ENCODE measurements at places on chromosomes 5 and 9.

DNA sequence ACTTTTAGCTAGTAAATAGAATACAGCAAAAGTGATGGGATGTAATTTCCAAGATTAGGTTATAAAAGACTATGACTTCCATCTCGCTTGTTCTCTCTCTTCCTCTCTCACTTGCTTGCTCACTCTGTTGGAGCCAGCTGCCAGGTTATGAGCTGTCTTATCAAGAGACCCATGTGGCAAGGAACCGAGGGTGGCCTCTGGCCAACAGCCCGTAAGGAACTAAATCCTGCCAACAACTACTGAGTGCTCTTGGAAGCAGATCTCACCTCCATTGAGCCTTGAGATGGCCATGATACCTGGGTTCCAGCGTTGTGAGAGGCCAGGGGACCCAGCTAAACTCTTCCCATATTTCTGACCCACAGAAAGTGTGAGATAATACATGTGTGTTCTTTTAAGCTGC, 636.1 kb downstream of the ACTL7B start:
- DNase-seq = no peak

DNA sequence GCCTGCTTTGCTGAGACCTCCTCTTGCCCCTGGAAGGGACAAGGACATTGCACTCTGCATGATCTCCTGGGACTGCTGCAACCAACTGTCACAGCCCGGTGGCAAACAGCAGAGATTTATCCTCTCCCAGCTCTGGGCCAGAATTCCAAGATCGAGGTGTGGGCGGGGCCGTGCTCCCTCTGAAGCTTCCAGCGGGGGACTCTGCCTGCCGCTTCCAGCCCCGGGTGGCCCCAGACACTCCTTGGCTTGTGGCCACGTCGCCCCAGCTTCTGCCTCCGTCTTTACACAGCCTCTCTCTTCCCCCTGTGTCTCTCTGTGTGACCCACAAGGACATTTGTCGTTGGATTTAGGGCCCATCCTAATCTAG, 67.1 kb downstream of the COL5A1 start:
- no peak for DNase-seq

GRCh38 chr5:133292300-133292699, 240.5 kb downstream of the HSPA4 start:
- no peak for DNase-seq

DNA sequence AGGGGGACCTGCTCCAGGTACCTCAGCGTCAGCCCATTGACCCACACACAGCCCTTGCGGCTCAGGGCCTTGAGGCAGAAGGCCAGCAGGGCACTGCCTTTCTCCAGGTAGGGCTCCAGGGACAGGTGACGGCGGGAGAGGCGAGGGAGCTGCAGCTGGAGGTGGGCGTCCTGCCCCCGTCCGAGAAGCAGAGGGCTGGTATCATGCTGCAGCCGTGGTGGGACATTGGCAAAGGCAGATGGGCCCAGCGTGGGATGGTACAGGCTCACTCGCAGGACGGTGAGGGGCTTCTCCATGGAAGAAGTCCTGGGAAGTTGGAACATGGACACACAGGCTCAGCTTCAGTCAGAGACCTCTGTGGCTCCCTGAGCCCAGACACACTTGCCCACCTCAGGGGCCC, 2.5 kb upstream of the DCANP1 start:
- no peak for DNase-seq

- no peak for DNase-seq
These were observed 16.1 kb downstream of the NIPSNAP3B start for GRCh38 chr9:104779946-104780535.

DNA sequence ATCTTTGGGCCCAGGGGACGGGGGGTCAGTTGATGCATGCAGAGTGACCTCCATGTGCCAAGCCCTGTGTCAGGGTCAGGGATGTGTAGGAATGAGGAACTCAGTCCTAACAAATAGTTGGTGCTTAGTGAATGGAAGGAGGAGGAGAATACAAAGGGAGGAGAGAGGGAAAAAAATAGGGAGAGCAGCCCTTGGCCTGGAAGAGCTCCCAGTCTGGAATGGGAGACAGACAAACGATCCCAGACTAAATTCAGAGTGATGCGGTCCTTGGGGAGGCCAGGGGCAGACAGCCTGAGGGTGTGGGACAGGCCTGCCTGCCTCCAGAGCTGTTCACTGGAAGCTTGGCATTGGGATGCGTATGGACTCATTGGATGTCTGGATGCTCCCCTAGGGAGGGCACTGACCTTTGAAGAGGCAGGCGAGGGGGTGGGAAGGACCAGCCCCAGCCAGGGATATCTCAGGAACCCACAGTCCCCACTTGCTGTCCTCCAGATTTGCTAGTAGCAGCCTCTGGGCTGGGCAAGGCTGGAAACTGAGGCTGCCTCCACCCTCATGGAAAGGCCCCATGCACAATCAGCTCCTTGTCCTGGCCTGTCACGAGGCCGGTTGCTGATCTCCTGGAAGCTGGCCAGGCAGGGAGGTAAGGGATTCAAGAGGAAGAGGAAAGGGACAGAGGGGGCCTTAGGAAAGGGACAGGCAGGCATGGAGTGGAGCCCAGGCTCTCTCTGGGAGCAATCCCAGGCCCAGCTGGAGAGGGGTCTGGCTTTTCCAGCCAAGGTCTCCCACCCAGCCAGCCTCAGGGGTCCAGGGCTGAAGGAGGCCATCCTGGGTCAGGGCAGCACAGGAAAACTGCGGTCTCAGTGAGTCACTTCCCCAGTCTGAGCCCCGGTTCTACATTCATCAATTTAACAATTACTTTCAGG, 69.0 kb upstream of the GGTA1 start:
- no peak for DNase-seq

DNA sequence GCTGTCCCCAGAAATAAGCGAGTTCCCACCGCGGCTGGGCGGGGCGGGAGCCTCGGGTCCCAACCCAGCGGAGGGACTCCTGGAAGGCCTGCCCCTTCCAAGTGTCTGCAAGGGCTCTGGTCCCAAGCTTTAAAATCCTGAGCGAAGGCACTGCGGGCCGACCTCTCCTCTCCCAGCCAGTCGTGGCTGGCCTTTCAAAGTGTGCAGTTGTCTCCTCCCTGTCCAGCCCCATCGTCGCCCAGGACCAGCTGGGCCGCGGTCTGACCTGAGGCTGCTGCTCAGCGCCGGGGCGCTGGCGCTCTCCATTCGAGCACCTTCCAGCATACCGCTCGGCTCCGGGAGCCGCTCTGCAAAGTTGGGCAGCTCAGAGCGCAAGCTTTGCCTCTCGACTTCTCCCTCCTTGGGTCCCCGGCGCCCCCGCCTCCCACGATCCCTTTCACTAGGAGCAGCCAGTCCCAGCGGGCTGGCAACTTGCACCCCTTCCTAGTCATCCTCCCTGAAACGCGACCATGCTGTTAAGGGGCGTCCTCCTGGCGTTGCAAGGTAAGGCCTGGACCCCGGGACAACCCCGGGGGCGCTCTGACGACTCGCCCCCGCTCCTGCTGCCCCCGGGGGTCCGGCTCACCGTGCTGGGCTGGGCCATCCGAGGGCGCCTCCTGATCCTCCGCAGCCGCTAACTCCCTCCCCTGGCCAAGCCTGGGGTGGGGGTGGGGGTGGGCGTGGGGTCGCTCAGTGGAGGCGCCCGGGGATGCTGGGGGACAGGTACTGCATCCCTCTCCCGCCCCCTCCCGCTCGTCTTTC, at the start of gene MAMDC2:
Gene MAMDC2 (plus strand): TSS at position 160 of the 801 bp plus-strand sequence. CDS start 350 bp downstream, at position 510.
- no peak for DNase-seq

- no peak for DNase-seq
These were observed 32.7 kb upstream of the KCNMB1 start for GRCh38 chr5:170421826-170422225.

DNA sequence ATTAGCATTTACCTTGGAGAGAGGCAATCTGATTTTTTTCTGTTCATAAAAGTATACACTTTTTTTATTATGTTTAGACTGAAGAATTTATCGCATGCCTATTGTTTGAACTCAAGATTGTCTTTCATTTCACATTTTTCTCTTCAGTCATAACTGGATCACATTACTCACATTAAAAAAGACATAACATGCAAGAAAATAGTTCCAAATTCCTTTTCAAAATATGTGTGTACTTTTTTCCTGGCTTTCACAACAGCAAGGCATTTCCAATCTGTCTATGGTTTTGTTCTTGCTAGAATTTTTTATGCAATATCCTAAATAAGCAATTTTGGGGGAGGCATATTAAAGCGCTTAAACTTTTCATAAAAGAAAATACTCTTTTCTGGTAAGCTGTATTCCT, 21.2 kb downstream of the FTMT start:
- no peak for DNase-seq

DNA sequence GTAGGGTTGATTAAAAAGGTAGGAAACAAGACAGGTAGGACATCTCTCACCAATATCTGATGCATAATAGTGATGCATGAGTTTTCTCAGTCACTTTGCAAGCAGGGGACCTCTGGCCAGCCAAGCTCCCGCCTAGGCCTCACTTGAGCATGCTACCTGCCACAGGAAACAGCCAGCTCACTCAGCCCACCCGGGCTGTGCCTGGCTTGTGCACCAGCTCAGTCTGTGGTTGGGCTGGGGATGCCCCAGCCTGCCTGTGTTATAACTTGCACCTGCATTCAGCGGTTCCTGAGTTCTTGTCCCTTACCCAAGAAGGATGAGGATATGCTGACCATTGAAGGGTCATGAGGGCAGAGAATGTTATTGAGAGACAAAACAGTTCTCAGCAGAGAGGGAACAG, 172.8 kb upstream of the PLCXD3 start:
- no peak for DNase-seq

GRCh38 chr9:13758936-13759335, 479.4 kb upstream of the MPDZ start:
- no peak for DNase-seq

DNA sequence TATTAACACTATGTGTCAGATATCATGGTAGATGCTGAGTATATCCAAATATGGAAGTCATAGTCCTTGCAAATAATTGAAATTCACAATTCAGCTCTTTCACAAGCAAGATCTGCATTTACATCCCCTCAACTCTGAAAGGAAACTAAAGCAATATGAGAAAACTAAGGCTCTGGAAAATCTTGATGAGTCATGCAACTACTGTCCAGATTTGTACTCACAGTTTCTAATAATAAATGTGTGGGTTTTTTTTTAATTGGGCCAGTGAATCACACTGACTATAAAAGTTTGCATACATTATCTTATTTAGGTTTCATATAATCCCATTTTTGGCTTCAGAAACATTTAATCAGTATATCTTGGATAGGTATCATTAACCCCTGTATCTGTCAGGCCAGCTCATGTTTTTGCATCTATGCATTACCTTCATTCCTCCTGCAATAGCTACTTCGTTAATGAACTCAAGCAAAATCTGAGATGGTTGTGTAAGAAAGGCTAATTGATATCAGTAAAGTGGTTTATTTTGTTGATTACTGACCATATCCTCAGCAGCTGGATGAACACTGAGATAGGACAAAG, 58.7 kb upstream of the PRR16 start:
- DNase-seq = no peak

GRCh38 chr5:169548315-169548714, 35.3 kb upstream of the SPDL1 start:
- DNase-seq = no peak

- no peak for DNase-seq
These were observed 196.4 kb downstream of the FSTL4 start for GRCh38 chr5:133415906-133416305.

- no peak for DNase-seq
These were observed 165.7 kb downstream of the MPDZ start for GRCh38 chr9:13113751-13114150.

- DNase-seq = no peak
These were observed 84.9 kb upstream of the BASP1 start for GRCh38 chr5:17132444-17133083.

DNA sequence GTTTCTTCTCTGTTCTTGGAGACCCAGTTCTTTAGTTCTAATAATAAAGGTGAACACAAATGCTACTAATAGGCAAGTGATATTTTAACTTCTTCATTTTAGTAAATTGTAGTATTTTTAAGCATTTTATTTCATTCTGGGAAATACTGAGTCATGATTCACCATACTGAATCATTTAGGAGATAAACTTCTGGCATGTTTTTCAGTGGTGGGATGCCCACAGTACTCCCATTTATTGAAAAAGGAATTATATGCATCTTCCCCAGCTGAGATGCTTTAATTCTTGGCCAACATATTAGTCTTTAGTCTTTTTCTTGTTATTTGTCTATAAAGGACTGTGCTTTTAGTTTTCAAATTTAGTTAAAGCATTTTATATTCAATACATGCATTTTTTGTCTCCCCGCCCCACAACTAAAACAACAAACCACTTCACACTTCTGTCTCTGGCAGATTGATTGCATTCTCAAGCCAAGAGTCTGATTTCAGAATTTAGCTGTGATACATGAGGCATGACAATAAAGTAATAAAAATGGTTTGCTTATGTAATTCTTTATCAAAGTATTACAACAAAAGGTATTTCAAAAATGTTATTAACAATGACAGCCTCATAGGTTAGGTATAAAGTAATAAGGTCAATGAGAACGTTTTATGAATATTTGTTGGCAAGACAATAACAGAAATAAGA, 125.2 kb upstream of the CDH18 start:
- DNase-seq = no peak

DNA sequence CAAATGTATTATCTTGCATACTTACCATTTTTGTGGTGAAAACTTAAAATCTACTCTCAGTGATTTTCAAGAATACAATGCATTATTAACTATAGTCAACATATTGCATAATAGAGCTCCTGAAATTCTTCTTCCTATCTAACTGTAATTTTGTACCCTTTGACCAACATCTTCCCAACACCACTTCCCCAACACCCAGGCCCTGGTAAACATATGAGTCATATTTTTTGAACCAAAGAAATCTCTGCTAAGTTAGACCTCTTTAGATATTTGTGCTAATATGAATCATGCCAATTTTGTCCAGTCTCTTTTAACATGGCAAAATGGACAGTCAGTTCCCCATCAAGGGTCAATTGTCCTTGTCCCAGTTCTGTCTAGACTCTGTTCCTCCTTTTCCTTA, 18.5 kb upstream of the RGS7BP start:
- no peak for DNase-seq

DNA sequence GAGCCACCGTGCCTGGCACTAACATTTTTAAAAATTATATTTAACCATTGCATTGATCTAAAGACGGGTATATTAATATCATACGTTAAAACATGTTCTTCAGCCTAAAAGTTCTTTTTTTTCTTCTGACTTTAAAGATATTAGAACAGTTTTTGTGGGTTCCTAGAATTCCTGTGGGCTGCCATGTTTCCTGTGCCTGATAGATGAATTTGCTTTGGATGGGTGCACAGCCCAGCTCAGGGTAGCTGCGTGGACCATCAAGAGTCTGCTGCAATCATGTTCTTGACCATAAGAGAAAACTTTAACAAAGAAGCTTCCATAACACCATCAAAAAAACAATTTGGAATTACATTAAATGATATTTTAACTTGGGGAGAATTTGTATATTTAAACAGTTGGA, 2.4 kb upstream of the LAMC3 start:
- no peak for DNase-seq

- no peak for DNase-seq
These were observed 353.3 kb downstream of the YTHDC2 start for GRCh38 chr5:113866763-113867162.

DNA sequence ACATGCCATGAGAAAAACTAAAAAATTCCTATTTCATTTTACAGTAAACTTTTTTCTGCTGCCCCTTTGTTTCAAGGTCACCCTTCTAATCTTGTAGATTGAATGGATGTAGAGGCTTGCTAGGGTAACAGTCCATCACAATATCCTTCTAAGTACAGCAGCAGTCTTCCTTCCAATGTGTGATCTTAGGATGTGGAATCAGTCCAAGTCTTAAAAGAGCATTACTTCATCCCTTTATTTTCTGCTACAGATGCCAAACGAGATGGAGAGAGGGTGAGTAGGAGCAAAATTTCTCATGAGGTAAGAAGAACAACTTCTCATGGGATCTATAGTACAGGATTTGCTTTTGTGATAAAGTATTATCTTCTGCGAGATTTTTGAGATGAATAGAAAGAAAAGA, 704 bp upstream of the IL33 start:
- no peak for DNase-seq

Measured in C1 segment of cervical spinal cord (tissue), 14 donors.